ENCODE measurements at places on chromosomes 5 and 9. TPM values are rescaled to one million over a fixed set of nuclear protein-coding genes. Genes with fewer than 3 reads are reported as not detected.

The SSNA1 gene
- total RNA-seq = 73.5 TPM

- no peak for DNase-seq
Measured at GRCh38 chr5:149149942-149150341, 8.6 kb downstream of the ABLIM3 start.

GRCh38 chr5:129653057-129653375, 94.9 kb upstream of the MINAR2 start:
- no peak for DNase-seq

GRCh38 chr5:107464876-107465275, 205.9 kb downstream of the EFNA5 start:
- no peak for DNase-seq

DNA sequence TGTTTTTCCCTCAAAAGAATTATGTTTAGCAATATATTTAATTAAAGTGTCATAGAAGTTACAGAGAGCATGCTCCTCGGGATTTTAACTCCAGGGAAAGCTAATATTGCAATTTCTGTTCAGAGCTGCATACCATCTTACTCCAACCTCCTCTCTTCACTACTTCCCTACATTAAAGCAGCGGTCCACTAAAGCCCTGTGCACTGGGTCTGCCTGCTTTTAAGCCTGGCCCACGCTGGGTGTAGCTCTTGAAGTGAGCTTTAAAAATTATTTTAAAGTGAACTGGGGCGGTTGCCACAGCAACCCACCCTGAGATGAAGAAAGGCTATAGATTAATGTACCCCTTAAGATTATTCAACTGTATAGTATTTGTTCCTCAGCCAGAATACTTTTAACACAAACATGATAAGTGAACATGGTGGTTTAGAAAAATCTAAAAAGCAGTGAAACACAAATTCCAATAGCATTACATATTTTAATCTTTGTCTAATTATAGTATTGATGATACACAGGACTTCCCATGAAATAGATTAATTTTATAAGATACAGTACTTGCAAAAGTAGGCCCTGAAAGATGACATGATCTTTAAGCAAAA, 3.9 kb upstream of the MEF2C start:
- no peak for DNase-seq

GRCh38 chr5:172714491-172715420, 56.2 kb downstream of the DUSP1 start:
- peak; percentile 76 for DNase-seq

DNA sequence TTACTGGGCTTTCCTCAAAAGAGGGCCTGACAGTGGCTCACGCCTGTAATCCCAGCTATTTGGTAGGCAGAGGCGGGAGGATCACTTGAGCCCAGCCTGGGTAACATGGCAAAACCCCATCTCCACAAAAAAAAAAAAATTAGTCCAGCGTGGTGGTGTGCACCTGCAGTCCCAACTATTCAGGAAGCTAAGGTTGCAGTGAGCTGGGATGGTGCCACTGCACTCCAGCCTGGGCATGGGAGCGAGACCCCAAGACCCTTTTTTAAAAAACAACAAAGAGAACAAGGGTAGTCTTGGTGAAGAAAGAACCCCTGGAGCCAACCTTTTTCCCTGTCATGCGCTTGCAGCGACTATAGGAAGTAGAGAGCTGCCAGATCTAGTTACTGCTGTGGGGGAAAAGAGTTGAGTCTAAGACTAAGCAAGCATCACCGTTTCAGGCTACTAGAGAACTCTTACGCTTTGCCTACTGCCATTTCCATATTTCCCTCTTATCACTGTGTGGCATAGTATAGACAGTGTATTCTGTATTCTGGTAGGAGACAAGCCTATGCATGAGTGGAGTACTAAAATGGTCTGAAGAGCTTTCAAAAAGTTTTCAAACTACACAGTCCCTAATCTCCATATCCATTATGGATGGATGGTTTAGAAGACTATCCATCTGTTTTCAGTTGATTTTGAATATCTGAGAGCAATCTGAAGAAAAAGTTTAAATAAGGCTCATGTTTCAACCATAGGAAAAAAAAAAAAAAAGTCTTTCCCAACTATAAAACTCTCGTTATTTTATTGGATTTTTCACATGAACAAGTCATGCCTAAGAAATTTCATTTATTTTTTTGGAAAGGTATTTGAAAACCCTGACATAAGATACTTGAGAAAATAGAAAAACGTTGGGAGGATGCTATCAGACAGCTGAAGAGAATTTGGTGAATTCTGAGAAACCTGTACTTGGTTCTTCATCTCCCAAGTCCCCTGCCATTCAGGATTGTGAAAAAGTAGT, 2.6 kb downstream of the C9orf40 start:
- no peak for DNase-seq
